ENCODE measurements at places on chromosomes 5 and 9. TPM values are rescaled to one million over a fixed set of nuclear protein-coding genes. Genes with fewer than 3 reads are reported as not detected.

DNA sequence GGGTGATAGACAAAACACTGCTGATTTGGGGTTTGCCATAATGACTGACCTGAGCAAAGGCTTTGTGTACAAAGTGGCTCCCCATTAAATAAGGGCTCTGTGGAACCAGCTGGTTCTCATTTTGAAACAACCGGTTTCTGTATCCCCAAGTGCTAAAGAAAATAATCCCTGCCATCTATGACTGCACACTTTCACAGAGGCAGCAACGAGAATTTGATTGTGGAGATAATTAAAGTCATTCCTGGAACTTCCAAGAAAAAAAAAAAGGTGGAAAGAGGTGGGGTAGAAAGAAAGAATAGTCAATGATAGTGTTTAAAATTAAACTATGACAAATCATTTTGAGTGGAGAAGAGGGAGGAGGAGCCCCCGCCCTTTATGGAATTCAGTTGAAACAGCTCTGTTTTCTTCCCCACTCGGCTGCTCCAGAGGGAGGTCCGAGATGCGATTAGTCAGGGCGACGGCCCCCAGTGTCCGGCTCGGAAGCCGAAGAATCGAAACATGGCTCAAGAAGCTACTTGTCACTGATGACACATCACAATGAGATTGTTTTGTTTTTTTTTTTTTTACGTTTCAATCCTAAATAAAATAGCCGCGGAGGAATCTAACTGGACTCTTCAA lies 38.4 kb downstream of the EBF1 start:
- DNase-seq = peak; percentile 76

DNA sequence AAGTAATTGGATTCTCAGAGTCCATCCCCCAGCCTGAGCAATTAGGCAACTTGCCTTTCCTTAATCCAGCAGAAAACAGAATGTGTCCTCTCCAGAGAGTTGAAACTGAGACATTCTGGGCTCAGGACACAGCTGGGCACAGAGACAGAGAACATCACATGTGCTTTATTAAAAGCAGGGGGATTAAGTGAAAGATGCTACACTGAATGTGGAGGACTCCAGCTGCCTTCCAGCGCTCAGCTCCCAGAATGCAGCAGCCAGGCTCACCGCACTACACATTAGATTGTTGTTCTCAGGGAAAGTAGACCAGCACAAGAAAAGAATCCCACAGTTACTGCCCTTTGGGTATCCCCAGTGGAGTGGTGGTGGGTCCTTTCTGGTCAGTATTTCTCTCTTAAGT lies 141.6 kb upstream of the IL12B start:
- DNase-seq = peak; percentile 70

DNA sequence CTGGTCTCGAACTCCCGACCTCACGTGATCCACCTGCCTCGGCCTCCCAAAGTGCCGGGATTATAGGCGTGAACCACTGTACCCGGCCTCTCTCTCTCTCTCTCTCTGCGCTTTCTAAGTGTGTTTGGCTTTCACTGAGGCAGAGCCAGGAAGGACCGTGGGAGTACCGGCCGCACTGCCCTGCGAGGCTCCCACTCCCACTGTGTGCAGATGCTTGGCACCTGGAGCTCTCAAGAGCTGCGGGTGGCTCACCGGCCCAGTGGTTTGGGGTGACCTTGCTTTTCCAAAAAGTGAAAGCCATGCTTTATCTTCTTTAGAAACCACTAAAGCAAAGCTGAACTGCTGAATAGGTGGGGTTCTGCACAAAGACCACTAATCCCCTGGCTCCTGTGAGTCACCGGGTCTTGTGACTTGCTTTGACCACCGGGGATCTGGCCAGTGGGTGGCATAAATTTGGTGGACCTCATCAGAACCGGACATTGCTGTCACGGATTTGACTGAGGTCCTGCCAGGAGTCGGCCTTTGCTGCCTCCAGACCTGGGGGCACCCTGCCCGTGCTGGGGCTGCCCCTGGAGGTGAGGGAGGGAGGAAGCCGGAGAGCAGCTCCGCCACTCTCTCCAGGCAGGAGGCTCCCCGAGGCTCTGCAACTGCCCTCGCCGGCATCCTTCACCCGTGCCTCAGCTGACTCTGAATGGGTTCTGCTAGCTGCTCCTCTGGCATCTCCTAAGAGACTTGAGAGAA lies 228.9 kb downstream of the FANCC start:
- peak; percentile 68 for DNase-seq

Gene IFNB1
- not detected for total RNA-seq

Gene RAD50
- total RNA-seq = 29.1 TPM

- DNase-seq = no peak
Measured at GRCh38 chr5:94017579-94017978, 276.2 kb upstream of the POU5F2 start.

Gene SEMA4D
- total RNA-seq = 9.4 TPM

DNA sequence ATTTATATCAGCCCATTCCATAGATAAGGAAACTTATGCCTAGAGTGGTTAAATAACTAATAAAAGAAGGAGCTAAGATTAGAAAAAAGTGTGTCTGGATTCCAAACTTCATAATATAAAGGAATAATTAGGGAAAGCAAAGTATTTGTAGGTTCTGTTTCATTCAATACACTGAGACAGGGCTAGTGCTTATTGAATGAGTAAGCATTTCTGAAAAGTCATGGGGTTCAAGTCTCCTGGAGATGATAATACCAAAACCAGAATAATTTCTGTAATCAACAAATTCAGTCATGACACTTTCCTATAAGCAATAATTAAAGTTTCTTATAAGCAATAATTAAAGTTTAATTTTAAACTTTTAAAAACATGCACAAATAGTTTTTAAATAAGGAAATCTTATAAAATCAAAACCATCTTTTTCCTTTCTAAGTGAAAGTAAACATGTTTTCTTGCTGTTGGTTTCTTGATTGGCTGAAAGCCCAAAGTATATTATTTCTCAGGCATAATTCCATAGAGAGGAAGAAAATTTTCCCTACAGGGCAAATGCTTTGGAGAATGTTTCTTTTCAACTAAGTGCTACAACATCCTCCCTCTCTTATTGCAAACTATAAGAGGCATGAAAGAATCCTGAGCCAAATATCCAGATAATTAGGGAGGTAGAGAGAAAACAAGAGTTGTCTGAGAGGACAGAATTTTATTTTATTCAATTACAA lies 510.2 kb downstream of the PRELID2 start:
- DNase-seq = no peak

DNA sequence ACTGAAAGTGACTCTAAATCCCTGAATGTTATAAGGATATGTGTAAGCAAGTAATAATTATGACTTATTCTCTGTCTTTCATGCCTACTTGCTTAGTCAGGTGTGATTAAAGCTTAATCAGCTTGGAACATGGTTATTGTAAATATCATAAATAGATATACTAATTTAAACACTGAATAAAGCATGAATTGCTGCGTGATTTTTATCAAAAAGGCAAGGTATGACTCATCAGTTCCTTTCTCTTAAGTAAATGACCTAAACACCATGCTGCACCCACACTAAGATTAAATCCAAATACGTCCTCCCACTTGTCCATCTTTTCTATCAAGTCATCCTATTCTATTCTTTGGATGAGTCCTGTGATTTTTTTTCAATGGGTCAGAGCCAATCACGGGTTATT lies 124.6 kb upstream of the MTAP start:
- DNase-seq = no peak

Measured in sigmoid colon (tissue), 7 donors.